Regular cardiac myocyte (primary cell): ENCODE measurements at places on chromosomes 11 and 22. TPM values are rescaled to one million over a fixed set of nuclear protein-coding genes. Genes with fewer than 3 reads are reported as not detected.

OR51V1 gene
- not detected in 2 replicates for total RNA-seq

RNF141 gene
- 49.8 and 63.7 TPM in 2 replicates for total RNA-seq

LRRC75B gene
- total RNA-seq = 2.1 and 5.1 TPM in 2 replicates

NAA40 gene
- total RNA-seq = 5.9 and 10.9 TPM in 2 replicates

CCDC73 gene
- not detected in 2 replicates for total RNA-seq

KCNK7 gene
- under 0.01 TPM in 1 of 2 replicates, not detected in the other for total RNA-seq

ASPHD2 gene
- 1.5 and 2.5 TPM in 2 replicates for total RNA-seq
